ENCODE measurements at places on chromosomes 7 and 10.

DNA sequence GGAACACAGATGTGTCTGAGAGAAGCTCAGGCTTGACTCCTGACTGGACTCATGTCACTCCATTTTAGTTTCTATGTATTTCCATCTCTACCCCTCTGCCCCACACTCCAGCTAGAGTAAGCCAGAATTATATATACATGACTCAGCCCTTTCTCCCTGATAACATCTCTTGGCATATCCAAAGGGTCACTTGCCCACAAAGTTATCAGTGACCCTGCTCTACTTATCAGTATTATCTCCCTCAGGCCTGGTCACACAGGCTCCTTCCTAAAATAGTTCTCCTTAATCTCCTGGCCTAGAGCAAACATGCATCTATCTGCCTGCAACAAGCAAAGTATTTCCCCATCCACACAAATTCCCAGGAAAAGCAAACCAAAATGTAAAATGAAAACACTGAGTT lies 598.3 kb downstream of the SUGCT start:
- no peak for DNase-seq

- DNase-seq: no peak
Measured at GRCh38 chr7:149558149-149558861, 60.7 kb upstream of the ZNF746 start.

DNA sequence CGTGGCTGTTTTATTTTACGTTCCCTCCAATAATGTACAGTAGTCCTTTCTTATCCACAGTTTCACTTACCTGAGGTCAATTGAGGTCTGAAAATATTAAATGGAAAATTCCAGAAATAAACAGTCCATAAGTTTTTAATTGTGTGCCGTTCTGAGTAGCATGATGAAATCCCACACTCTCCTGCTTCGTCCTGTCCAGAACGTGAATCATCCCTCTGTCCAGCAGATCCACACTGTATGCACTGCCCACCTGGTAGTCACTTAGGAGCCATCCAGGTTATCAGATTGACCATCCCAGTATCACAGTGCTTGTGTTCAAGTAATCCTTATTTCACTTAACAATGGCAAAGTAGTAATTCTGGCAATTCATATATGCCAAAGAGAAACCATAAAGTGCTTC lies 46.3 kb downstream of the STARD3NL start:
- DNase-seq: no peak

GRCh38 chr10:26696786-26697162 lies 727 bp upstream of the PDSS1 start:
- no peak for DNase-seq

GRCh38 chr7:91345449-91345848 lies 81.2 kb downstream of the FZD1 start:
- DNase-seq: no peak

- no peak for DNase-seq
Measured at GRCh38 chr7:27410812-27411544, 168.4 kb downstream of the EVX1 start.

DNA sequence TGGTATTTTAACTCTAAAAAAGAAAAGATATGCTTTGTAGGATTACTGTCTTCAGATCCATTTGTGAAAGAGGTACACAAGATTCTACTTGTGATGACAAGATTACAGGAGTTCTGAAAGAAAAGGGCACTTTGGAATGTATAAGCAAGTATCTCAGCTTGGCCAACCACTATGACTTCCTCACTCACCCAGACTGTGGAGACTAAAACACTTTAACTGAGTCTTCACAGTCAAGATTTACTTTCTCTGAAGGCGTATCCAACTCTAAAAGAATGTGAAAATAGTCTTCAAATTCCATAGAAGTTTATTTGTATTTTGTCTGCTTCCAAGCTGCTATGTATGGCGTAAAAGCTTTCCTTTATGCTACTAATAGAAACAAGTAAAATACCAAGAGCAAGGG lies 76.1 kb upstream of the SRRM3 start:
- DNase-seq: no peak

DNA sequence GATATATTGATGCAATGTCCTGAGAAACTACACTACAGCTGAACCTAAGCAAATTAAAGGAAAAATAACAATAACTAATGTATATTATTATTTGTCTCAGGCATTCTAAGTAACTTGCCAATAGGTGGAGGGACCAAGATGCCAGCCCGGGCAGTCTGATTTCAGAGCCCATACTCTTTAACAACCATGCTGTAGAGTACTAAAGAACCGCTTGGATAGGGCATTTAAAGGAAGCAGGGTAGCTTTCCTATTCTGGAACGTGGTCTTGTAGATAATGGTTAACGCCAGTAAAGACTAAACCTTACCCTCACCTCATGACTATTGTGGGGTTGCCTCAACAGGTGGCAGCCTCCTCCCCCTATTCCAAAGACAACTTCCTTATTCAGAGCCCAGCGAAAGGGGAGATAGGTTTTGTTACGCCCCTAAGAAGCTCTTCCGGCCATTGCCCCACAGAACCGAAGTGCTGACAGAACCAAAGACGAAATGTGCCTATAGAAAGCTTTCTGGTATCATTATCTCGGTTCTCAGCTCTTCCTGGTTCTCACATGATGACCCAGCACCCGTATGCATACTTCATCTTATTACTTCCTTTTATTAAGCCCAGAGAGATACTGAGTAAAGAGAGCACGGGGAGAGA lies 707 bp upstream of the C1GALT1 start:
- DNase-seq: peak; percentile 75

GRCh38 chr7:23593706-23594105 lies 3.5 kb upstream of the CCDC126 start:
- no peak for DNase-seq

GRCh38 chr10:5596611-5597341 lies 69.6 kb downstream of the ASB13 start:
- DNase-seq: no peak
